ENCODE measurements at places on chromosomes 3 and 15.
A peak's percentile ranks its signal among the peaks of the same experiment; 100 is the strongest.

- DNase-seq = peak; percentile 35
Observed at GRCh38 chr3:72657666-72658065, 190.6 kb downstream of the SHQ1 start.

- no peak for DNase-seq
Observed at GRCh38 chr15:87082581-87082980, 1002.9 kb downstream of the AGBL1 start.

DNA sequence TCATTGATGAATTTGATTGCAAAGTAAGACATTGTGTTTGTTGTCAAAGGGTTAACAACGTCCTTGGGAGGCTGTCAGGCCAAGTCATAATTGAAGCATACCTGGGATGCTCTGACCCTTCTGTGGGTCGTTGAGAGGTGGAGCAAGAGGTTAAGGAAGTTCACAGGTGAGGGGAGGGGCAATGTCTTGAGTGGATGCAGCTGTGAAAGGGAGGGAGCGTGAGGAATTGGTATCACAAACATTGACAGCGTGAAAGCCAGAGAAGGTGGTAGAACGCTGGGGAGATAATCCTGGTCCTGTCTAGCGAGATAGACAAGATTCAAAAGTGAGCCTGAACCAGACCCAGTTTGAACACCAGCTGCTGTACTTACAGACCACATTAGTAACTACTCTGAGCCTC is 79.4 kb downstream of the HES1 start:
- DNase-seq = no peak

- no peak for DNase-seq
Observed at GRCh38 chr15:66155065-66155464, 98.5 kb downstream of the MEGF11 start.

- DNase-seq = no peak
Observed at GRCh38 chr3:46888705-46889104, 11.2 kb downstream of the PTH1R start.

- no peak for DNase-seq
Observed at GRCh38 chr3:170477395-170477794, 58.7 kb downstream of the CLDN11 start.

GRCh38 chr3:66047311-66048050 is 8.8 kb upstream of the MAGI1 start:
- DNase-seq = no peak

DNA sequence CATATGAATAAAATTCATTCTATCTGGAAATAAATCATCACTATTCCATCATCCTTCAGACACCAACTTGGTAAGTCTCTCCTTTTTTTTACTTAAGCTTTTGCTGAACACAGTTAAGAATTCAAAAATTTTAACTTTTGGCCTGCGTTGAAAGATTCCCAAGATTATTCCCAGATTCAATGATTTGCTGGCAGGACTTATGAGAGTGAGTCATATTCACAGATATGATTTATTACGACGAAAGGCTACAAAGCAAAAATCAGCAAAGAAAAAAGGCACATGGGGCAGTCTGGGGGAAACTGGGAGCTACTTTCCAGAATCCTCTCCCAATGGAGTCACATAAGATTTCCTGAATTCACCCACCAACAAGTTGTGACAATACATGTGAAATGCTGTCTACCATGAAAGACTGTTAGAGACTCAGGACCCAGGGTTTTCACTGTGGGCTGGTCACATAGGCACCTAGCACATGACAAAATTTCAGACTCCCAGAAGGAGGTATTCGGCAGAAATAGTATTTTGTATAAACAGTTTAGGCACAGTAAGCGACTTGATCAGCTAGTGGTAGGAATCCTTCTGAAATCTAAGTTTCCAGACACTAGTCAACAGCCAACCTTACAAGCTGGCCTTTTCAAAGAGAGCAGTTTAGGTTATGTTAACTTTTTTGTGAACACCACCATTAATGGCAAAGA is 82.1 kb downstream of the DLG1 start:
- DNase-seq = no peak

GRCh38 chr3:123791898-123792297 is 92.2 kb downstream of the MYLK start:
- DNase-seq = no peak

DNA sequence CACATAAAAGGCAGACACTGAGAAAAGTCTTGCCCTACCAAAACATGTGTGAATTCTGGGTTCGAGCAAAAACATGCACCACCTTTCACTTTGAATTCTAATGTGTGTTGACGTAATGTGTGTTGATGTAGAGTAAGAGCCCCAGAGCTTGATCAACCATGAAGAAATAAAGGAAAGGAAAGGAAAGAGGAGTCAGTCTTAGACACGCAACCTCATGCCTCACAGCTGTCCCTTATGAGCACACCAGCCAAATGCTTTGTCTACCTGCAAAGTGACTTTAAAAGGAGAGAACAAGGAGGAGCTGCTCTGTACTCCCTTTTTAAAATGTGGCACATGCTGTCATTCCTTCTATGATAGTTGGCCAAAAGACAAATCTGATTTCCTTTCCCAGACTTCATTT is 80.8 kb downstream of the RFTN1 start:
- no peak for DNase-seq

DNA sequence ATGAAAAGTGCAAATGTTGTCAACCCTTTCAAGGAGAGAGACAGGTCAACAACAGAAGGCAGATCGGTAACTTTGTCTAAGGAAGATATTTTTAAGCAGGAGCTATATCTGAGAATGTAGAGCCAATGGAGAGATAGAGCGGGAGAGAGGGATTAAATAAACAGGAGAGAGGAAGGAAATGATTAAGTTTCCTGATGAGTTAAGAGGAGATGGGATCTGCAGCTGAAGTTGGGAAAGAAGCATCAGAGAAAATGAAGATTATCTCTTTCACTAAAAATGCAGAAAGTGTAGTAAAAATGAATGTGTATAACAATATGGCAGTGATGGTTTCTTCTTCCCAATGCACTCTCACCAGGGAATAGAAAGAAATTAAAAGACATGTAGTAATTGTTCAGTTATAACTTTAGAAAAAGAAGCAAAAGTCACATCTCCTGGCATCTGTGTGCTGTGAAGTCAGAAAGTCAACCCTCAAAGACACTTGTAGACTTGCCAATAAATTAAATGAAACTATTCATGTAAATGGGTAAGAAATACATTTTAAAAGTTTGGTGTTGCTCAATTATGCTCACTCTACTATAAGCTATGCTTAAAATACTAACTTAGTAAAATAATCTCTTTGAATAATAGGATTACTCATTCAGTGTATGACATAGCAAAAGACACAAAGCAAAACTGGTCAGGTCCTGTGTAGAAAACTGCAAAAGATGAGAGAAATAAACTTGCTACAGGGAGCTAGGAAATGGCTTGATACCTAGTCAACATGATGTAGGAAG is 264.6 kb downstream of the ZIC4 start:
- no peak for DNase-seq

DNA sequence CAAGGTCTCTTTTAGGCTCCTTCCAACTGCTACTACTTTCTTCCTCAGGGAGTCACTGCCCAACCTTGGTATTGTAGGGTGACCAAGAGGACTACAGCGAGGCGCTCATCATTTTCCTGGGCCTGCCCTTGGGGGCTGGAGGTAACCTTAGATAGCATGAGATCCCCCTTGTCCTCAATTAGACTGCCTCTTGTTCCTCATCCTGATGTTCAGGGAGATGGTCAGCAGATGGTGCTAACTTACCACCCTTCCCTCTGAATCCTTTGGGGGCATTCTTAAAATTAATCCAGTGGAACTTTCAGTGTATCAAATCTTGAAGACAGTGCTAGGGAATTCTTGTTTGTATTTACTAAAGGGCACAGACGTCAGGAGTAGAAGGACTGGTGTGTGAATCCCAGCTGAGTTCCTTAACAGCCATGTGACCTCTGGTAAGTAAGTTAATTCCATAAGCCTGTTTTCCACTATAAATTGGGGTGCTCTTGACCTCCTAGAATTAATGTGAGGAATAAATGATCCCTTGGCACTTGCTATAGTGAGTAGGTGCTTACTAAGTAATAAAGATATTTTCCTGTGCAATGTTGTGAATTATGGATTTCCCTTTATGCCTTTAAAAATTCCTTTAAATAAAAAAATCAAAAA is 4.1 kb upstream of the CLPX start:
- no peak for DNase-seq

GRCh38 chr3:148906667-148907066 is 41.6 kb downstream of the CPA3 start:
- no peak for DNase-seq

DNA sequence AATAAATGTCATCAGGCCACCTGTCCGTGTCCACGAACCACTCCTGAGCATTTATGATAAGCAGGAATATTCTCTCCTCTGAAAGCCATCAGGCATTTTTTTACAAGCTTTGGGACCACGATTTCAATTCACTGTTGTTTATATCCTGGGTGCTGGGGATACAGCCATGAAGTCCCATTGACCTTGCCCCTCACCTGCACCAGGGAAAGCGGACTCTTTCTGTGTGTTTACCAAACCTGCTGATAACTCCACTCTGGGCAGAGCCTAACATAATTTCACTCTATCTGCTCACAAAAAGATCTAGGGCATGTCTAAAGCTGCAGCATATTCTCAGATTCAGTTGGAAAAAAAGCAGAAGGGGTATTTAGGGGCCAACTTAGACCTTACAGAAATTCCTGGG is 4.8 kb downstream of the DNASE1L3 start:
- no peak for DNase-seq

DNA sequence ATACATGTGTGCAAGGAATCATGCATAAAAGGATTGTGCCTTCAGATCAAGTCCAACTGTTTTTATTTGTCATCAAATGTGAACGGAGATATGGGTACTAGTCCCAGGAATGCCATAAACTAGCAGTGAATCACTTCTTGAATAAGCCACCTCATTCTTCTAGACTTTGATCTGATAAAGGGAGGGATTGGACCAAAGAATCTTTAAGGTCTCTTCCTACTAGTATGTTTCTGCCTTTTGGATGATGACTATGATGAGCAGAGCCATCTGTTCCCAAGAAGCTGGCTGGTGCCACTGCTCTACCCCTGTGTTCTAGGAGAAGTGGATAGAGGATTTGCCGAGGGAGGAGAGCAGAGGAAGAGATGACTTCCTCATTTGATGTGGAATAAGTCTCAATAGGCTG is 28.8 kb upstream of the UACA start:
- DNase-seq = no peak

Measured in NCI-H510A (cell line).